ENCODE measurements at places on chromosomes 16 and 17.

GRCh38 chr16:1492082-1492922, 858 bp upstream of the TELO2 start:
- DNase-seq = no peak

DNA sequence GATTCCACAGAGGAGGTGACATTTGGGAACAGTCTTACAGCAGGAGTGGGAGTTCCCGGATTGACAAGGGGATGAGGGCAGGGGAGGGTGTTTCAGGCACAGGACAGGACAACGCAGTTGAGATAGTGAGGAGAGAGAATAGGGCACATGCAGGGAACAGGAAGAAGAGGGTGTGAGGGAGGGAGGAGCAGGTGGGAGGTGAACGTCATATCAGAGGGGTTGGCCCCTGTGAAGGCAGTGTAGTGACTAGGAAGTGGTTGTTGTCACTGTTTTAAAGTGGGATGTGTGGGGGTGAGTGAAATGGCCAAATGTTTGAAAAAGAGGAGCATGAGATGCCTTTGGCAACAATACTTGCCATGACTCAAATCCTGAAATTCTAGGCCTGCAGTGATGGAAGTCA, 12.2 kb downstream of the PRKCB start:
- no peak for DNase-seq

DNA sequence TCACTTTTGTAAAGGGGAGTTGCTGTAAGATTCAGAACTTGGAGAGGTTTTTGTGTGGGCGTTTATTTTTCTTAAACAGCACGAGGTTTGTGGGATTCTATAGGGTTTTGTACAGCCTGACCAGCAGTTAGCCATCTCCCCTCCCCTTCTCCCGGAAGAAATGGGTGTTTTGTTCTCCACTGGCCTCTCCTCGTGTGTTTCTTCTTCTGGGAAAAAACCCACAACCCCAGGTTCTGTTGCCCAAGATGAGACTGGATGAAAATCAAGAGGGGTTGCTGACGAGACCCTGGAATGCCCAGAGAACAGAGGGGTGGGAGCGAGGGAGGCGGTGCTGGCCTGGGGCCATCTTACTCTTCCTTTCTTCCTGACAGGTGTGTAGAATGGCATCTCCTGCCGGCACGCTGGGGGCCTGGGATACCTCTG, 186.1 kb downstream of the MSI2 start:
- DNase-seq = no peak

DNA sequence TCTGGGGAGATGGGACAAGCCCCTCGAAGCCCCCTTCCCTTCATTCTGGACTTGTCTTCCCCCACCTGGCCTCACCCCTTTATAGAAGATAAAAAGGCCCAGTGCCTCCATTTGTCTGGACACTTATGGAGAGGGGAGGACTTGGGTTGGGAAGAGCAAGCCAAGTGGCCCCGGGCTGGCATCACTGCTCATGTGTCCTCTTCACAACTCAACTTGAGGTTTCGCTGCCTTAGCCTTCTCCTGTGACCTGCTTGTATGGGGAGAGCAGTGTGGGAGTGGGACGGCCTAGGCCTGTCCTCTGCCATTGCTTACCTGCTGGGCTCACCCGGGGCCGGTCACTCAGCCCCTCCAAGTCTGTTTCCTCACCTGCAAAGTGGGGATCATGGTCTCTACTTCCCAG, 1.4 kb downstream of the PAQR4 start:
- DNase-seq = no peak

DNA sequence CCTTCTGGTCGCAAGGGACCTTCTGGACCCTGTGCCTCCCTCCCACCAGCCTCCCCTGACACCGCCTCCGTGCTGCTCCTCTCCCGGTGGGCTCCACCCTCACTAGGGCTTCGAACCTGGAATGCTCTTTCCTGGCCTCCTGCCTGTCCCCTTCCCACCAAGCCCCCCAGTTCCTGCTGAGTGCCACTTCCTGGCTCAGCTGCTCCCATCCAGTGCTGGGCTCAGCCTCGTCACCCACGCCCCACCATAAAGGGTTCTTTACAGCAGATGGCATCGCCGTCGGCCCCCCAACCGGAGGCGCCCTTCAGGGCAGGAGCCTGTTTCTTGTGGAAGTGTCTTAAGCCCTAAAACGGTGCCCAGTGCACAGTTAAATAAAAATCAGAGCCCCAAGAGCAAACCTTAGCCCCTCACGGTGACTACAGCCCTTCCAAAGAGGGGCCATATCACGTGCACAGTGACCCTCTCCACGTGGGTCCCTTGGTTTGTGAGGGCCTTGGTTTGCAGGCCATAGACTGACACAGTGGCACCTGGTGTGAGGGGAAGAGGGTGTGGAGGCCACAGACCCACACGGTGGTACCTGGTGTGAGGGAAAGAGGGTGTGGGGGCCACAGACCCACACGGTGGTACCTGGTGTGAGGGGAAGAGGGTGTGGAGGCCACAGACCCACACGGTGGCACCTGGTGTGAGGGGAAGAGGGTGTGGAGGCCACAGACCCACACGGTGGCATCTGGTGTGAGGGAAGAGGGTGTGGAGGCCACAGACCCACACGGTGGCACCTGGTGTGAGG, 111.4 kb downstream of the METRNL start:
- no peak for DNase-seq

DNA sequence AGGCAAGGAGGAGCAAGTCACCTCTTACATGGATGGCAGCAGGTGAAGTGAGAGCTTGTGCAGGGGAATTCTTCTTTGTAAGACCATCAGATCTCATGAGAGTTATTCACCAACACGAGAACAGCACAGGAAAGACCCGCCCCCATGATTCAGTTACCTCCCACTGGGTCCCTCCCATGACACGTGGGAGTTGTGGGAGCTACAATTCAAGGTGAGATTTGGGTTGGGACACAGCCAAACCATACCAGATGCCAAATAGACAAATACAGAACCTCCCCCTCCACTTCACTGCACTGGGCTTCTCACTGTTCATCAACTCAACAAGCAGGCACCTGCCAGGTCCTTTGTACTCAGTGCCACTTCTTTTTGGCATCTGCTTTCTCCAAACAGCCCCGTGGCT, 100.2 kb downstream of the WSCD1 start:
- no peak for DNase-seq

GRCh38 chr16:66574531-66574930, 4.7 kb upstream of the CMTM2 start:
- DNase-seq = no peak

- DNase-seq = no peak
These were observed 41.8 kb upstream of the CNTNAP4 start for GRCh38 chr16:76235426-76235825.

DNA sequence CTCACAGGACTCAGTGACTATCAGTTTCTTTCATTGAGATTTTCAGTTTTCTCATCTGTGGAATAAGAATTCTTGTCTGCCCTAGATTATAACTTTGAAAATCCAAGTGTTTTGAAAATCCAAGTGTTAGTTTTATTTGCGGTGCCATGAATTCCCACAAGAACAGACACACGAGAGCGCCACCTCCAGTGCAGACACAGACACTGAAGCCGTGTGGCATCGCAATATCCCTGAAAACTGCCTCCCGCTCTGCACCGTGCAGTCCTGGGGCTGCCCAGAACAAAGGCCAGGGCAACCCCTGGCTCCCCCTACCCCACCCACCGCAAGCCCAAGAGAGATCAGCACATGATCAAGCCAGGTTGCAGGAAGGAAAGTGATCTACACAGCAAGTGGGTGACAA, 229.5 kb upstream of the ASIC2 start:
- no peak for DNase-seq

GRCh38 chr16:84191466-84191865, 509 bp downstream of the ADAD2 start:
- no peak for DNase-seq

DNA sequence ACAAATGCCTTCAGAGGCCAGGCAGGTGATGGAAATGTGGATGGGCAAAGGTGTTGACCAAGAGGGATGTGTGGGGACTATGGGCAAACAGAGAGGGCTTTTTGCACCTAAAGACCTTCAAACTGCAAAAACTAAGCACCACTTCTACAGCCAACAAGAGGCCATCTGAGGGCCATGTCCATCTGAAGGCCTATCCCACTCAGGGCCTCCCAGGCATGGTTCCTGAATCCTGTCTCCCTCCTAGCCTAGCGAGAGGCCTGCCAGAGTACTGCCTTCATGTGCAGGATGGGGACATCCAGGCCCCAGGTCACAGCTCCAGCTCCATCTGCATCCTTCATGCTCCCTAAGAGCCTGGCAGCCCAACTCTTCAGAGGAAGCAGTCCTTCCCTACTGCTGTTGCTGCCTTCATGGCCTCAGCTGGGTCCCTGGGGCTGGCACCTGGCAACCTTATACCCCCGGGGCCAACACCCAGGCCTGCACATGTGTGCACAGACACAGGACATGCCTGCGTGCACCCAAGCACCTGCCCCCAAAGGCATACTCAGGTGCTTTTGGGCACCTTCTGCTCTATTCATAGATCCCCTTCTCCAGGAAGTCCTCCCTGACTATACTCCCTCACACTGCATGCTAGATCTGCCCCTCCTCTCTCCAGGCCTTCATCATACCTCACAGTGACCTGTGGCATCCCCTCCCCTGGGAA, 95.2 kb downstream of the C16orf78 start:
- DNase-seq = peak; percentile 38

- peak; percentile 71 for DNase-seq
These were observed 863 bp downstream of the ADCY9 start for GRCh38 chr16:4115209-4115948.

DNA sequence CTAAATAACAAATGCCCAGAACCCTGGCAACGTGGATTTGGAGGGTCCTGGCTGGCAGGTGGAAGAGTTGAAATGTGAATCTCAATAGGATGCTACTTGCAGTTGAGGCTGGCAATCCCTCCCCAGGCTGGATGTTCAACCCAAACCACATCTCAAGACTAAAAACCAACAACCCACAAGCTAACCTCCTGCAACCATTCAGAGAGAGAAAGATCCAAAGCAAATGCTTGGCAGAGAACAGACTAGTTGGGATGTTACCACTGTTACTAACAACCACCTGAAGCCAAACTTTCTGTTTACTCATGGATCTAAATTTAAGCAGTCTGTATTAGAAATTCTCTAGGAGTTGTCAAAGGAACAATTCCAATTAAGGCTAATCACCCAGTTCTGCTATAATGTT, 27.9 kb downstream of the SMG6 start:
- DNase-seq = no peak

GRCh38 chr16:1601489-1601888, 10.4 kb downstream of the IFT140 start:
- no peak for DNase-seq

GRCh38 chr16:56389554-56389953, 35.8 kb downstream of the AMFR start:
- no peak for DNase-seq

DNA sequence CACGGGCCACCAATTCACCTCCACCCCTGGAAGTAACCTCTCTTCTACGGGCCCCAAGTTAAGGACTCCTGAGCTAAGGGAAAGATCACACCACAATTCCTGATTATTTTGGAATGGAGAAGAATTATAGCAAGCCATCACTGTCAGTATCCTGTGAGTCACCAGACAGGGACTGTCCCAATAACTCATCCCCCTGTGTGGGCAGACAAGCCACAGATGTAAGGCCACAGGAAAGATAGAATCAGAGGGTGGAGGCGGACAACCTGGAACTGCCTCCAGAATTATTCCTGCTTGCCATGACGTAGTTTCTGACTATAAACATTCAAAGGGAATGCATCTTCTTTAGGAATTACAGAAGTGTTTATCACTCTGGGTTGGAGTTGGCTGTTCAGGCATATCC, 5.8 kb upstream of the MYO1D start:
- no peak for DNase-seq

- DNase-seq = no peak
These were observed 129.4 kb upstream of the IRX5 start for GRCh38 chr16:54801057-54801844.

DNA sequence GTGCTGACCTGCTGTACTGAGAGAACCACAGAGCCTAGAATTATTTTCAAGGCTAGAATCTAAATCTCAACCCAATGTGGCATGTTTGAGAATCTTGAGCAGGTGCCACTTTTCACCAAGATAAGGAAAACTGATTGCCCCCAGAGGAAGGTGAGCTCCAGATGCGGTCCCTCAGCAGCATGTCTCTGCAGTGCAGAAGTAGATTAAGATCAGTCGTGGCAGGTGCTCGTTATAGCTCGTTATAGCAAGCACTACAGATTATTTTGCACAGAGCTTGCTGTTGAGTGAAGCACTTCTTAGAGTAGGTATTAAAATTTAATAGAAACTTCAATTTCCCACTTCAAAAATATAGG, 176.0 kb downstream of the AATF start:
- no peak for DNase-seq

DNA sequence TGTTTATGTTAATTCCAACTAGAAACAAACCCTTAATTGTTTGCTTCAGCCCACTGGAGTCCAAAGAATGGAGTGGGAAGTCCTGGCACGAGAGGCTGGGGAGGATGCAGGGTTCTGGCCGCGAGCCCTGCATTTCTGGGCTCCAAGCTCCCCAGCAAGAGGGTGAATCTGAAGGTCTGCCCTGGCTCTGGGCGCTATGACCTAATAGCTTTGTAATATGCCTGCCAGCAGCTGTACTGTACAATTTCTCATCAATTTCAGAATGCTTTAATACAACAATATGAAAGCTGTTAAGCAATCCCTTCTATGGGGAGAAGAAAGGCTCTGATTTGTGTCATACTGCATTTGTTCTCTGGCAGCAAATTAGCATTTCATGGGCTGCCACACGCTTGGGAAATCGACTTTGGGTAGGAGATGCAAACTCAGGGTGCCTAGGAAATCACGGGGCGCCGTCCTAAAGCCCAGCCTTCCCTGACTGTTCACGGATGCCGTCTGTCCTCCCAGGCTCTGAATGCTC, 43.8 kb downstream of the NDEL1 start:
- DNase-seq = no peak

- DNase-seq = no peak
These were observed 19.2 kb downstream of the RAI1 start for GRCh38 chr17:17700251-17700969.

GRCh38 chr16:19003935-19004334, 20.2 kb downstream of the TMC7 start:
- no peak for DNase-seq

DNA sequence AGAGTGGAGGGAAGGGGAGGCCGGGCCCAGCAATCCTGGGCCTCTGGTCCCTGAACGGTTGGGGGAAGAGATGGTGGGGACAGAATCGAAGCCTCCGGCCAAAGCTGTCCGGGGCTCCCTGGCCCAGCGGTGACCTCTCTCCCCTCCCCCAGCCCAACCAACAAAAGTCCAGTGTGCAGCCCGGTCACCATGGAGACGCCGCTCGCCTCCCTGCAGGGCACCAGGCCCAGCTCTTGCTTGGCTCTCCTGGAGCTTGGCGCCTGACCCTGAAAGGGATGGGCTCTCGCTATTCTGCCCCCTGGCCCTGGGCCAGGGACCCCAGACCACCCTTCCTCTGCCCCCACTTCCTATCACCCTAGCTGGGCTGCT, 1.3 kb downstream of the METRN start:
- no peak for DNase-seq

- peak; percentile 73 for DNase-seq
These were observed 9.5 kb downstream of the TBX21 start for GRCh38 chr17:47742319-47743181.

DNA sequence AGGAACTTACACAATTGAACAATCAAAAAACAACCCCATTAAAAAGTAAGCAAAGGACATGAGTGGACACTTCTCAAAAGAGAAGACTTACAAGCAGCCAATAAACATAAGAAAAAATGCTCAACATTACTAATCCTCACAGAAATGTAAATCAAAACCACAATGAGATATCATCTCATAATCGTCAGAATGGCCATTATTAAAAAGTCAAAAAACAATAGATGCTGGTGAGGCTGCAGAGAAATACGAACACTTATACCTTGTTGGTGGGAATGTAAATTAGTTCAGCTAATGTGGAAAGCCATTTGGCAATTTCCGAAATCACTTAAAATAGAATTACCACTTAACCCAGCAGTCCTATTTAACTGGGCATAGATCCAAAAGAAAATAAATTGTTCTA, 301.9 kb upstream of the KCNJ16 start:
- DNase-seq = no peak

Data from activated CD8-positive, alpha-beta memory T cell treated with anti-CD3 and anti-CD28 coated beads, Interleukin-2, amount 50 U/mL, for 48 hours (primary cell).